ENCODE measurements at places on chromosomes 12 and 14. TPM values are rescaled to one million over a fixed set of nuclear protein-coding genes. Genes with fewer than 3 reads are reported as not detected.

Gene KRT5
- polyA plus RNA-seq = 0.21 TPM

Gene ZC2HC1C
- polyA plus RNA-seq = 2.6 TPM

Gene DPF3
- 1.3 TPM for polyA plus RNA-seq

Gene TSPAN19
- polyA plus RNA-seq = not detected

Gene GPR84
- 0.21 TPM for polyA plus RNA-seq

Gene NUAK1
- 9.1 TPM for polyA plus RNA-seq

Gene GZMB
- polyA plus RNA-seq = 0.82 TPM

Gene RPS6KA5
- 8.2 TPM for polyA plus RNA-seq

Gene IL25
- not detected for polyA plus RNA-seq

Gene SCFD1
- polyA plus RNA-seq = 52.4 TPM

Gene GALNT16
- 15.8 TPM for polyA plus RNA-seq

Gene GPRC5D
- polyA plus RNA-seq = 0.64 TPM

Gene CCNT1
- 14.3 TPM for polyA plus RNA-seq

Gene OVCH1
- 0.06 TPM for polyA plus RNA-seq

Gene TSPAN8
- 3.0 TPM for polyA plus RNA-seq

Gene GLT1D1
- polyA plus RNA-seq = 1.4 TPM

Gene DPPA3
- polyA plus RNA-seq = not detected

All from muscle of leg (tissue), 16 donors.